ENCODE measurements at places on chromosomes 3 and 15.

GRCh38 chr15:31223478-31224350, 102.9 kb upstream of the KLF13 start:
- DNase-seq, result no peak

DNA sequence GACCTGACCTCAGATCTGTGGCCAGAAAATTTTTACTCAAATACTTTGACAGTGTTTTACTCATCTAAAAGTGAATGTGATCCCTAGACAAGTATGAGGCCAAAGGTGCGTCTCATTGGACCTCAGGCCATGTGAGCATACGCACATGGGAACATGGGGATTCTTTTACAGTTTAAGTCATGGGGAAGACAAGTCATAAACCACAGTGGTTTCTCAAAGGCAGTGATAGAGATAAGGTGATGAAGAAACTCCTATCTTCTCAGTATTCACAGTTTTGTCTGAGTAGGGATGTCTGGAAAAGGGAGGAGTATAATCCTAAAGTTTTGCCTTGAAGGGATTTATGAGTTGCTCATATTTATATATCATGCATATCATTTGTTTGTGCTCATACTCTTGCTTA, 173.8 kb downstream of the FNDC3B start:
- no peak for DNase-seq

DNA sequence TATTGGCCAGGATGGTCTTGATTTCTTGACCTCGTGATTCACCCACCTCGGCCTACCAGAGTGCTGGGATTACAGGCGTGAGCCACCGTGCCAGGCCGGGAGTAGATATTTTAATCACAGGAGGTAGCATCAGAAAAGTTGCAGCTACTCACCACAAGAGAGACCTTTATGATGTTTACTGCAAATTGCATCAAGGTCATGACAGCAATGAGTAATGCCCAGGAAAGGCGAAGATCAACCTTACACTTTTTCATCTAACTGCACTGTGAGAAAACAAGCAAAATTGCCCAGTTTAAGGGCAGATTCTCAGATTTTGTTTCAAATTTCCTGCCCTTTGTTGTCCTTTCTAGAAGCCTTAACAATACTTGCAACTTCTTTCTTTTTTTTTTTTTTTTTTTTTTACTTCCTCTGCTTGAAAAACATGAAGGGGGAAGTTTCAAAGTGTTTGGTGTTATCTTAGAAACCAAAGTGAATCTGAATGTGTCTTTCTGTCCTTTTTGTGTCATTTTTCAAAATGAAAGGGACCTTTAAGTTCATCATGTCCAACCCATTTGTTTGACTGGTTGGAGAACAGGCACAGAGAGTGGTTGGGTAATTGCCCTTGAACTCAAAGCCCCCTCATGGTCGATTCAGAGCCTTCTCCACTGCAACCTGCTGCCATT, 25.0 kb downstream of the TGFBR2 start:
- no peak for DNase-seq

GRCh38 chr3:175612487-175613196, 753.5 kb downstream of the NAALADL2 start:
- DNase-seq, result no peak

DNA sequence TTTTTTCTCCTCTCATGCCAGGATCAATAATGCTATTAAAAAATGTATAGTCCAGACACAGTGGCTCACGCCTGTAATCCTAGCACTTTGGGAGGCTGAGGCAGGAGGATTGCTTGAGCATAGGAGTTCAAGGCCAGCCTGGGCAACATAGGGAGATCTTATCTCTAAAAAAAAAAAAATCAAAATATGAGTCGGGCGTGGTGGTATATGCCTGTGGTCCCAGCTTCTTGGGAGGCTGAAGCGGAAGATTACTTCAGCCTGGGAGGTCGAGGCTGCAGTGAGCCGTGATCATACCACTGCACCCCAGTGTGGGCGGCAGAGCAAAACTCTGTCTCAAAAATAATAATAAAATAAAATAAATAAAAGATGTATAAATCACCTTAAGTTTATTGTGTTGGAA, 75.4 kb downstream of the WWTR1 start:
- no peak for DNase-seq

DNA sequence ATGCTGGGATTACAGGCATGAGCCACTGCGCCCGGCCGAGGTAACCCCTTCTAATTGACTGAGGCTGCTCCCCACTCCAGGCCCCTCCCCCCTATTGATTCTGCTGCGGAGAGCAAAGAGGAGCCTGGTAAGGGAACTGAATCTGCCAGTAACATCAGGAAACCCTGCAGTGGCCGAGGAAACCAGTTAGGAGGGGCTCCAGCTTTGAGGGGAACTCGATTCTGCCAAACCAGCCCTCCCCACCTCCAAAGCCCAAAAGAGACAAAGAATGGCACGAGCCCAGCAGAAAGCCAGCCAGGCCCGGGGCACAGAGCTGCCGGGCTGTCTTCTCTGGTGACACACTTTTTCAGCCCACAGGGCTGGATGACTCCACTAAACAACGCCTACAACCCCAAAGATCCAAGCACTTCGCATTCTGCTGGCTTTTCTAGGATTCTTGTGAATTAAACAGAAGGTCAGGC, 15.0 kb upstream of the ACAD9 start:
- no peak for DNase-seq

DNA sequence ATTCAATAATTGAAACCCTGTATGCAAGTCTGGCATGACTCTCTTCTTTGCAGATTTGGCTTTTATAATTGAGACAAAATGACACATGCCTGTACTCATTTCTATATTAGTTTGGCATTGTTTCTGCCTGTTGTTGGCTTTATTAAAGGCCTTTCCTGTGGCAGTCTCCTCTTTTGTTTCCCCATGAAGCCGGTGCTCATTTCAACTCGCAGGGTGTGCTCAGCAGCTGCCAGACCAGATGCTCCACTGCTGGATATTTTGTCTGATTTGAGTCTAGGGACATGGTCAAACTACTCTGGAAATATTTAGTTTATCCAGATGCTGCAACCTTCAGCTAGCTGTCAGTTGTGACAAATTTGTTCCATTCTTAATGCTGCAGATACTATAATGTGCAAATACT, 445.3 kb downstream of the NAALADL2 start:
- DNase-seq, result peak; percentile 78

- DNase-seq, result no peak
These were observed 15.9 kb upstream of the SLC4A7 start for GRCh38 chr3:27500035-27500434.

- DNase-seq, result no peak
These were observed 51.1 kb downstream of the PARP15 start for GRCh38 chr3:122628567-122628966.

DNA sequence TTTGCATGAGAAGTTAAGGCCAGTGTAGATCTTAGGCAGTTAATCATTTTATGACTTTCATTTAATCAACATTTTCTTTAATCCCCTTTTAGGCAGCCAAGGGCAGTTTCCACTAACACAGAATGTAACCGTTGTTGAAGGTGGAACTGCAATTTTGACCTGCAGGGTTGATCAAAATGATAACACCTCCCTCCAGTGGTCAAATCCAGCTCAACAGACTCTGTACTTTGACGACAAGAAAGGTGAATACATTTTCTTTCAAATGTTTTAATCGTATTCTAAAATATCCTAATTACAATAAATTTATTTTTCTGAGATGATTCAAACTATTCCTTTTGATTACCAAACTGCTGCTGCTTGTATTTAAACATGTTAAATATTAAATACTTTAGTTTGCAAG, 843.2 kb downstream of the CADM2 start:
- DNase-seq, result peak; percentile 11
